Small intestine (tissue), 16 donors: ENCODE measurements at places on chromosomes 11 and 22.

GRCh38 chr11:72070491-72070890, 9.9 kb downstream of the NUMA1 start:
- DNase-seq = no peak

GRCh38 chr22:36182056-36182455, 19.6 kb downstream of the APOL4 start:
- DNase-seq = no peak

DNA sequence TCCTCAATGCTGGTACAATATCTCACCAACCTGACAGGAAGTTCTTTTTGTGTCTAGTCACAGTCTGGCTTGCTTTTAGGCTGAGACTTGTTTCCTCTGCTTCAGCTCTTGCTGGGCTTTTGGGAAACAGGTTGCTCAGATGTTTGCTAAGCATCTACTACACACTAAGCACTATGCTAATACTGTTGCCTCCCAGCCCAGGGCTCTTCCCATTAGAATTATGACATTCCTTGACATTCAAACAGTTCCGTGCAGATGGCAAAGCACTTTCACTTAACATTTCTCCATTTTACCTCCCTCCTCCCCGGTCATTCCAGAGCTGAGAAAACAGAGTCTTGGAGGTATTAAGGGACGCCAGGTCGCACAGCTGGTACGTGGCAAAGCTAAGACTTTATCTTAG, 200.7 kb upstream of the TBCEL start:
- no peak for DNase-seq

- DNase-seq = no peak
Measured at GRCh38 chr11:6253197-6253596, 6.4 kb upstream of the CCKBR start.

GRCh38 chr11:122754553-122755322, 83.6 kb upstream of the CRTAM start:
- peak; percentile 25 for DNase-seq

DNA sequence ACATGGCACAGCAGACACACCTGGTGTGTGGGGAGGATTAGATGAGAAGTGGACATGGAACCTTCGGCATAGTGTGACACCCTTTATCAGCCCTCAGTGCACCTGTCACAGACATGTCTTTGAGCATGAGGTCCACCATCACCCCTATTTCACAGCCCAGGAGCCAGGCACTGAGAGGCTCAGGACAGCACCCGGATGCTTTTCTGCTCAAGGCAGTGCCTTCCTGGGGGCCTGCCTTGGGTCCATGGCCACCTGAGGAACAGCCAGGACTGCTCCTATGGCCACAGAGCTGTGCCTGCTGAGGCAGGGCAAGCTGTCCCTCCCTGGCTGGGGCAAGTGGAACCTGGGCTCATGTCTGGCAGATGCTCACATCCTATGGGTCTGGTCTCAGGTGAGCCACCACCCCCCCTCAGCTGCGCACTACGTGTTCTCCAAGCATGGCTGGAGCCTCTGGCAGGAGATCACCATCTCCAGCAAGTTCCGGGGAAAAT, 75.8 kb downstream of the MORC2 start:
- DNase-seq = no peak

- no peak for DNase-seq
Measured at GRCh38 chr11:61983419-61983818, 16.0 kb upstream of the FTH1 start.

- no peak for DNase-seq
Measured at GRCh38 chr22:49329636-49330035, 498.0 kb downstream of the BRD1 start.

- no peak for DNase-seq
Measured at GRCh38 chr11:97895572-97895971, 1125.2 kb upstream of the CNTN5 start.

GRCh38 chr11:14330881-14331280, 28.1 kb downstream of the RRAS2 start:
- no peak for DNase-seq

DNA sequence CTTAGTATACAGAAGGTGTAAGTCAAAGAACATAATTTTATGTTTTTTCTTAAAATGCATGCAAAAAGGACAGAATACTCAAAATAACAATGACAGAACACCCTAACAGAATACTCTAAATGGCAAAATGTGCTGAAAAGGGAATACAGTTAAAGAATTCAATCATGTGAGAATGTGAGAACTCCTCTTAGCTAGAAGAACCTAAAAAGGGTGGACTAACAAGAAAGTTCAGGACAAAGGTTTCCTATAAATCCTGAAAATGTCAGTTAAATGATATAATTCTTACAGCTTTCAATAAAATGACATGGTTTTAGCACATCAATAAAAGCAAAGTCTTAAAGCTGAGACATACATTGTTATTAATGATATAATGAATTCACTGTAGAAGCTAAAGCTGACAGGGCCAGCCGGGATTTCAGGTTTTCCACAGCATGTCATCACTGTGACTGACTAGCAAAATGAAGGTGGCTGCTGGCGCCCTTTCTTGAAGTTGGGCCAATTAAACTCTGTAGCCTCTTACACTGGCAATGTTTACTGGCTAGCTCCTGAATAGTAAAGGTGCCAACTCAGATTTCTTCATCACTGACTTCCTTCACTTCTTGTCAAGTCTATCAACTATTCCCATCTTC, 244.4 kb downstream of the TTC28 start:
- DNase-seq = no peak

- DNase-seq = no peak
Measured at GRCh38 chr22:35274154-35274871, 17.0 kb downstream of the HMGXB4 start.

- no peak for DNase-seq
Measured at GRCh38 chr11:10838083-10838482, 19.8 kb downstream of the ZBED5 start.

- DNase-seq = no peak
Measured at GRCh38 chr11:68673991-68674390, 10.4 kb upstream of the GAL start.

GRCh38 chr11:108122166-108122628, 830 bp downstream of the ACAT1 start:
- DNase-seq = peak; percentile 63

DNA sequence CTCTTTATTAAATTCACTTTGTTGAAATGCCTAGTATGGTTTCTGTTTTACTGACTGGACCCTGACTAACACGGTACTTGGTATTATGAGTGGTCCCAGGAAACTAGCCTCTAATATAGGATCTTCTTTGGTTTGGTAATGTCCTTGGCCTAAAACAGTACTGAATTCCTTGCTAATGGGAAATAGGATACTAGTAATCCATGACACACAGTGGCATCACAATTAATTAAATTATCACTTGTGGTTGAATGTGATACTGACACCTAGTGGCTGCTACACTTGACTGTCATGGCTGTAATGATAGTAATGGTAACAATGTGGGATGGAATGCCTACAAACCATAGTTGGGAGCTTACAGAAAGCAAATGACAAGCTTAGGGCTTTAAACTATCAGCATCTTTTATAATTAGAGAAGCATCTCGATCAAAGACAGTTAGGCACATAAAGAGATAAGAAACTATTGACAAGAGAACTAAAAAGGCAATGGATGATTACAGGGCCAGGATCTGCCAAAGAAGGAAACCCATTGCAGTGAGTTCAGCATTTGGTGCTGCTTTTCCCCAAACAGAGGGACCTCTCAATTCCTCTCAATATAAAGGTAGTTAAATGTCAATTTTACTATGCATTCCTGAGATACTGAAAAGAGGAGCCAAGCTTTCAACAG, 8.6 kb downstream of the DNHD1 start:
- peak; percentile 70 for DNase-seq

DNA sequence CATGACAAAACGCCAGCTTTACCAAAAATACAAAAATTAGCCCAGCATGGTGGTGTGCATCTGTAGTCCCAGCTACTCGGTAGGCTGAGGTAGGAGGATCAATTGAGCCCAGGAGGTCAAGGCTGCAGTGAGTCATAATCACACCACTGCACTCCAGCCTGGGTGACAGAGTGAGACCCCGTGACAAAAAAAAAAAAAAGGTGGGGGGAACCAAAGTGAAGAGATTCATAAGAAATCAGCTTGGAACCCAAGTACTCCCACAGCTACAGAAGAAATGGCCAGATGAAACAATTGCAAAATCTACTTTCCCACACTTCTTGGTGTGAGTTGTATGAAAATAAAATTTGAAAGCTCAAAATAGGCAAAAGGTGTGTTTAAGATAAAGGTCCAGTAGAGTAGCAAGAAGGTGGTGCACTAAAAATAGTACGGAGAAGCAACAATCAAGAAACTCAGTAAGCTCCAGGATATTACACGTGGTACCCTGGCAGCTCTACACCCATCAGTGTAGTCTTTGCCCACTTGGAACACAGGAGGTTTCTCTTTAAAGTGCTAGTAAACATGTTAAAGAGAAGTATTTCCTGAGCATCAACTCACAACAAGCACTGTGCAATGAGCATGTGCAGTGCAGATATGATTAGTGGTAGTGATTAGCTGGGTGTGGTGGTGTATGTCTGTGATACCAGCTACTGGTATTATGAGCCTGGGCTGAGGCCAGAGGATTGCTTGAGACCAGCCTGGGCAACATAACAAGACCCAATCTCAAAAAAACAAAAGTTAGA, 5.3 kb downstream of the HARBI1 start:
- peak; percentile 76 for DNase-seq

- DNase-seq = no peak
Measured at GRCh38 chr11:617199-617911, 1.6 kb upstream of the IRF7 start.

DNA sequence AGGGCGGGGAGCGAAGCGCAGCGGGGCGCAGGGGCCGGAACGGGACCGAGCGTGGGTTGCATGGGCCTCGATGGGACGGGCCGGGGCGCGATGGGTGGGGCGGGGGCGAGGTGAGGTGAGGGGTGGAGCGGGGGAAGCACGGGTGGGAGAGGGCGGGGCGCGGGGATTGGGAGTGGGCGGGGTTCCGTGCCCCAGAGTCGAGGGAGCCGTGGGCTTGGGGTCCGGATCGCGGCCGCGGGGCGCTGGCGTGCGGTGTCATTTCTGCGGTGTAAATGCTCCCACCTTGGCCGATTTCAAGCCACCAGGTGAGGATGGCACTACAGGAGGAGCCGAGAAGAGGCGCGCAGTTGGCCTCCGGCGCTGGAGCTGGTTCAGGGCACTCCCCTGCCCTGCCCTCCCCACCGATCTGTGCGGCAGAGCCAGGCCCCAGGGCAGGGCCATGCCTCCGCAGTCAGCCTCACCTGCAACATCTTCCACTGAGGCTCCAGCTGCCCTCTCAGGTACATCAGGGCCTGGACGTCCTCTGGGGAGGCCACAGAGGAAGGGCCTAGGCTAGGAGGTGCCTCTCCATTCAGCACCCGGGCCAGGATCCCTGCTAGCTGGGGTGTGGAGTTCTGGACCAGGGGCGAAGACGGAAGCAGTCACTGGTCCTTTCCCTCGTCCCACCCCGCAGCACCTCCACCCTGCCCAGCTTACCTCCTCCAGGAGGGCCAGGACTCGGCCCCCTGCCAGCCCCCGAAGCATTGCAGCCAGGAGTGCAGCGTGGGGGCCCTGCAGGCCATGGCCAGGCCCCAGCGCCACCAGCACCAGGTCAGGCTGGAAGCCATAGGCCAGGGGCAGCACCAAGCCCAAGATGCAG, 620 bp upstream of the TUBGCP6 start:
- DNase-seq = peak; percentile 45

- DNase-seq = peak; percentile 5
Measured at GRCh38 chr11:60170566-60170965, 12.3 kb downstream of the MS4A6A start.

DNA sequence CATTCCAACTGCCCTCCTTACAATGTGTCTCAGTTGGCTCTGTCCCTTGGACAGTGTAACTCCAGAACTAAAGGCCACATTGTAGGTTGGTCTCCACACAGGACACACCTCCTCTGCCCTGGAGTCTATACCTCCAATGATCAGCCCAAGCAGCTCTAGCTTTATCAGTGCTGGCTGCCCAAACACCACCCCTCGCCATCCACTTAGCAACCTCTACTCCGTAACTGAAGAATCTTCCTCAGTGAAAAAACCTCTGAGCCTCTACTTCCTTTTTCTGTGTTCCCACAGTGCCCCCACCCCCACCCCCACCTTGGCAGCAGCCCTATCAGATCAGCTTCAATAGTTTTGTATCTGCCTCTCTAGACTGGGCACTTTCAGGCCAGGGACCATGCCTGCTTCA, 33.4 kb downstream of the SERPINH1 start:
- no peak for DNase-seq

- no peak for DNase-seq
Measured at GRCh38 chr11:30818721-30819120, 232.6 kb upstream of the MPPED2 start.

- DNase-seq = no peak
Measured at GRCh38 chr11:96841792-96842191, 452.0 kb downstream of the JRKL start.

- no peak for DNase-seq
Measured at GRCh38 chr11:1932105-1932480, 12.6 kb downstream of the TNNT3 start.

- no peak for DNase-seq
Measured at GRCh38 chr22:33105501-33105911, 47.3 kb upstream of the SYN3 start.

- no peak for DNase-seq
Measured at GRCh38 chr22:47250995-47251765, 488.7 kb downstream of the TBC1D22A start.

GRCh38 chr11:108934289-108934688, 269.4 kb downstream of the DDX10 start:
- DNase-seq = no peak

DNA sequence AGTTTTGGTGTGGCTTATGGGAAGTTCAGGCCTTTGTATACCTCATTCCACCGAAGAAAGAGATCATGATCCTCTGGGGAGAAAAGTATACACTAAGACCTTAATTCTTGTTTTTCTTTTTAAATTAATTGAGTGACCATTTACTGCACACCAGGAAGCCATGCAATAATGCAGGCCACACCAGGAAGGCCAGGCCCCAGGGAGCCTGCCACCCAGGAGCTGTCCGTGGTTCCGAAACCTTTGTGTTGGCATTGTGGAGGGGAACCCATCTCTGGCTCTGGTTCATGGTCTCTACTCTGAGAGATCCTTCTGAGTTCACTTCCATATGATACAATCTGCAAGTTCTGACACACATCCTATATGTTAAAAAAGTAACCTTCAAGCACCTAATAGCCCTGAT, 291.8 kb downstream of the MIAT start:
- DNase-seq = peak; percentile 49

- DNase-seq = no peak
Measured at GRCh38 chr22:49157529-49158339, 669.9 kb downstream of the BRD1 start.

- no peak for DNase-seq
Measured at GRCh38 chr22:48179571-48180546, 1417.4 kb downstream of the TBC1D22A start.

- DNase-seq = no peak
Measured at GRCh38 chr11:31404614-31405013, 35.0 kb downstream of the DNAJC24 start.

- no peak for DNase-seq
Measured at GRCh38 chr11:130472434-130472961, 24.1 kb downstream of the ADAMTS15 start.
